Activated CD4-positive, alpha-beta T cell treated with anti-CD3 and anti-CD28 coated beads for 36 hours (primary cell): ENCODE measurements at places on chromosomes 13 and 19. TPM values are rescaled to one million over a fixed set of nuclear protein-coding genes. Genes with fewer than 3 reads are reported as not detected.

DNA sequence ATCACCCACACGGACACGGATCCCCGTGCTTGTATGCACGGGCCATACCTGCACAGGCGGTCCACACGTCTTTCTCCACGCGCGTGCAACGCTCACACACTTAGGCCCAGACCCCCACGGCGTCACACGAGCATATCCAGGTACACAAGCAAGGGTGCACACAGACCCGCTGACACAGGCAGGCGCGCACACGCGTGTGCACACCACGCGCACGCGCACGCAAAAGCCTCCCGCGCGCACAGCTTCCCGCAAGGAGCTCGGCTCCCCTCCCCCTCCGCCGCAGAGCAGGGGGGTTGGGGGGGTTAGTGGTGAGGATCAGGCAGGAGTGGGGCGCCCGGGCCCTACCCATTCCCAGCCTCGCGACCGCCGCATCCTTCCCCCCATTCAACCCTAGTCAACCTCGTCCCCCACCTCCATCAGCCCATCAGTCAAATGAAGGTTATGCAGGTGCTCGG lies 407 bp downstream of the RAB3A start:
- peak overlapping the region; percentile 83 for H3K27ac ChIP-seq
- peaks cover 14% of the 10 kb centered on the region for H3K36me3 ChIP-seq
- peak; percentile 69 for DNase-seq
- peaks cover 18% of the 10 kb centered on the region for H3K4me1 ChIP-seq
- no peaks in the 10 kb centered on the region for H3K27me3 ChIP-seq

Gene PROSER1
- 64.8 TPM for total RNA-seq

Gene CBY2
- not detected for total RNA-seq

- DNase-seq: no peak
- no peaks in the 10 kb centered on the region for H3K4me1 ChIP-seq
- no peaks in the 10 kb centered on the region for H3K27me3 ChIP-seq
- no peaks in the 10 kb centered on the region for H3K36me3 ChIP-seq
- H3K27ac ChIP-seq: no peak overlapping the region
These were observed 405.6 kb upstream of the PCDH9 start for GRCh38 chr13:67635754-67636153.

Gene EHD2
- 1.6 TPM for total RNA-seq

DNA sequence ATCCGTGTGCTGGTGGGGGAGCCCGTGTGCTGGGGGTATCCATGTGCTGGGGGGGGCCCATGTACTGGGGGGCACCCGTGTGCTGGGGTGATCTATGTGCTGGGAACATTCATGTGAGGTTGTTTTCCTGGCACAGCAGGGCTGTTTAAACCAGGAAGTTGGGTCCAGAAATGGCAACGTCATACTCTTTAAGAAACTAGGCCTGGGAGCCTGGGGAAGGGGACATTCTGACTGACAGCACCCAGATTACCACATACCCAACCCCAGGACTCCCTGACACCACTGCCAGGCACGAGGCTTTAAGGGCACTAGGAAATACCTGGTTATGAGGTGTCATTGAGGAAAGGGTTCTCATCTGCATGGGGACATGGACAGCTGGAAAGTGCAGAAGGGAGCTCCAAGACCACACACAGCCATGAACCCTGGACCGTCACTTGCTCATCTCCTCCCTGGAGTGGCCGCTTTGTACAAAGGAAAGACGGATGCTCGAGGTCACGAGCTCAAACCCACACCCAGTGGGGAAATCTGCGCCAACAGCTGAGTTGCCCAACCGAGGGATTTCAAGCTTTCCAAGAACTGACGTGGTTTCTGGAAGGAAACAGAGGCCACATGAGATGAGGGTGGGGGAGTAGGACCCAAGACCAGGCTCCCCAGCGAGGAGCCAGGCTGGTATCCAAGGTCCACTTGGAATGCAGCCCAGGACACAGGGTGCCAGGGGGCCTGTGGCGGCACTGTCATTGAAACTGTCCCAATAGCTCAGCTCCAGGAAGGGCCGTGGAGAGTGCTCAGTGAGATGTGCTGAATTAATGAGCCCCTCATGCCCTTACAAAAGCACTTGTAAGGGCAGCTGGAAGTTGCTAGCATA lies 40.9 kb downstream of the RAB20 start:
- peaks cover 3% of the 10 kb centered on the region for H3K27me3 ChIP-seq
- no peak overlapping the region for H3K27ac ChIP-seq
